Activated CD4-positive, alpha-beta T cell treated with anti-CD3 and anti-CD28 coated beads, Interleukin-2, amount 50 U/mL, for 24 hours (primary cell): ENCODE measurements at places on chromosomes 1 and 21.

DNA sequence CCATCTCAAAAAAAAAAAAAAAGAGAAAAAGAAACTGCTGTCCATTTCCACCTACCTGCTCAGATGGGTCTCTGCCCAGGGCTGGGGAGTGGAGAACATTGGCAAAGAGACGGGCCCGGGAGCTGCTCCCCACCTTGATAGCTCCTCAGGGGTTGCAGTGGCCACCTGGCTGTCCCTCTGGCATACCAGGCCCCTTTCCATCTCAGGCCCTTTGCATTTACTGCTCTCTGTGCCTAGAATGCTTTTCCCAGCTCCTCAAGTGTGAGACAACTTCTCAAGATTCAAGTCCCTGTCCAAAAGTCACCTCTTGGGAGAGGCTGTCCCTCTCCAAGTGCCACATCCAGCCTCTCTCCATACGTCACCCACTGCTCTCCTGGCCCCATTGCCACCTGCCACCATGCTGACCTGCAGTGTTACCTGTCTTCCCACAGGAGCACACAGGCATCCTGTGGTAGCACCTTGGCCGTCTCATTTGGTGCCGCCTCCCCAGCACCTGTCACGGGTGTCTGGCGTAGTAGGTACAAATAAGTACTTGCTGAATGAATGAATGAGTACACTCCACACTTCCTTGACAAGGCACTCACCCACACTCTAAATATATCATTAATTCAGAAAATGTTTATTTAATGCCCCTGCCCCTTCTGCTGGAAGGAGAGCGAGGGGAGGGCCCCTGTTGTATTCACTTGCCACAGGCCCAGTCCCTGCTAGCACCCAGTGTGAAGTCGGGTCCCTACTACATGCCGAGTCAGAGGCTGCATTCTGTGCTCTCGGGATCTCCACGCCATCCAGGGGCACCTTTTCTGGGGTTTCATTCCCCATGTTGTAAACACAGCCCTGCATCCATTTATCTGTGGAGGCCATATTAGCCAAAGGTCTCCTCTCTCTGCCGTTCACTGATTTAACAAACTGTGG, 48.8 kb downstream of the DISP3 start:
- DNase-seq: no peak

DNA sequence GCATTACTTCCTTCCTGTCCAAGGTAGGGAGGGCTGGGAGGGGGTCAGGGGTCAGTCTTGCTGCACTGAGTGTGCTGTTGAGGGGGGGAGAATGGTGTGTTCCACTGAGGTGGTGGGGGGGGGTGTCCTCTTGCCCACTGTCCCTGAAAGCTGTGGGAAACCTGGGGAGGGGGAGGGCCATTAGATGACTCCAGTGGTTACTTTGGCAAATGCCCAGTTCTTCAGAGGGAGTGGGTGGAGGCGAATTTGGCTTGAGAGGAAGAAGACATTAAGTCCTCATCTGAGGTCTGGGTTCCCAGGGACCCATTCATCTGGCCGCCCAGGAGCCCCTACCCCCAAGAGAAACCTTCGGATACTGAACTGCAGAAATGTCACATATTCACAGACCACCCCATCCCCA, 36.2 kb downstream of the MEF2D start:
- DNase-seq: no peak

- DNase-seq: no peak
Measured at GRCh38 chr1:231546693-231547092, 18.2 kb downstream of the TSNAX start.

- no peak for DNase-seq
Measured at GRCh38 chr1:234666761-234667160, 56.8 kb upstream of the IRF2BP2 start.

GRCh38 chr21:41196993-41197392, 29.0 kb downstream of the BACE2 start:
- DNase-seq: no peak

- no peak for DNase-seq
Measured at GRCh38 chr1:31934706-31935629, 3.2 kb downstream of the PTP4A2 start.

DNA sequence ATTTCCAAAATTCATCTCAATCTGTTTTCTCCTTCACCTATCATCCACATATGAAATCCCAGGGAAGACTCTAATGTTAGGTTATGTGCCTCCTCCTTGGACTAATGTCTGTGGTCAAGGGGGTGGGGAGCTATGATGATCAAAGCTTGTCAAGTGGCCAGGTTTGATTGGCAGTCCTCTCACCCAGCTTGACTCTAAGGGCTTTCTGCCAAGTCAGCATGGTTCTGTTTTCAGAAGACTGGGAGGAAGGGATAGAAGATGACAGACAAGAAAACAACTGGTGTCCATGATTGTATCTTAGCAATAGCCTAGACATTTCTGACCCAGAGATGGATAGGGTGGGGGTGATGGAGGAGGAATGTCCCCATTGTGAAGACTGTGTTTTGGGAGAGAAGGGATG, 9.1 kb upstream of the THEM5 start:
- no peak for DNase-seq

DNA sequence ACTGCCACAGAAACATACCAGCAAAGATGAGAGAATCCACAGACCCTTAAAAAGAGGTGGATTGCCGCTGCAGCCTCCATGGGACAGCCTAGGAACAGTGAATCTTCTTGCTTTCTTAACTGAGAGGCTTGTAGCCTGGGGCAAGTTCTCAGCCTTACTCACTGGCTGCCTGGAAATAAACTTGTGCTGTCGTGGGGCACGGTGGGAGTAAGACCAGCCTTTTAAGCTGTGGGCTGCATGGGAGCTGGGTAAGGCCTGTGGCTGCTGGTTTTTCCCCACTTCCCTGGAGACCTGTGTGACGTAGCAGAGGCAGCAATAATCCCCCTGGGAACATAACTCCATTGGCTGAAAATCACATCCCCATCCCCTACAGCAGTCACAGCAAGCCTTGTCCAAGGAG, 30.8 kb downstream of the CD2 start:
- no peak for DNase-seq

DNA sequence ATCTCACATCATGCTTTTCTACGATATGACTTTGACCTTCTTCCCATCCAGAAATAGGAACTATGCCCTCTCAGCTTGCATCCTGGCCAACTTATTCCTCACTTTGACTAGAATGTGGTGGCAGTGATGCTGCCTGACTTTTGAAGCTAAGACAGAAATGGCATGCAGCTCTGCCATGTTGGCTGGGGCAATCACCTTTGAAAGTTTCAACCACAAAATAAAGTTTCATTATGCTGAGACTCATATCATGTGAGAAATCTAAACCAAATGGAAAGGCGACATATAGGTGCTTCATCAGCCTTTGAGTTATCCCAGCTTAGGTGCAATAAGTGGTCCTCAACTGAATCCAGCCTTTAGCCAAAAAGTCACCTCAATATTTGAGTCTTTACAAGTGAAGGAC, 370.0 kb upstream of the CHRM3 start:
- DNase-seq: no peak

DNA sequence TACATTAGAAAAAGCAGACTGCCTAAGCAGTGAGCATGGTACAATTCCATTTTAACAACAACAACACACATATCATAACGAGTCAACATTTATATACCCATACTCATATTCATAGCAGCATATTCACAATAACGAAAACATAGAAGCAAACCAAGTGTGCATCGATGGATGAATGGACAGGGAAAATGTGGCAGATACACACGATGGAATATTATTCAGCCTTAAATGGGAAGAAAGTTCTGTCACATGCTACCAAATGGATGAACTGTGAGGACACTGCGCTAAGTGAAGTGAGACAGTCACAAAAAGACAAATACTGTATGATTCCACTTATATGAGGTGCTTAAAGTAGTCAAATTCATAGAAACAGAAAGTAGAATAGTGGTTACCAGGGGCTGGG, 9.5 kb upstream of the MAN1C1 start:
- DNase-seq: no peak

GRCh38 chr1:6935361-6935883, 150.2 kb downstream of the CAMTA1 start:
- no peak for DNase-seq

DNA sequence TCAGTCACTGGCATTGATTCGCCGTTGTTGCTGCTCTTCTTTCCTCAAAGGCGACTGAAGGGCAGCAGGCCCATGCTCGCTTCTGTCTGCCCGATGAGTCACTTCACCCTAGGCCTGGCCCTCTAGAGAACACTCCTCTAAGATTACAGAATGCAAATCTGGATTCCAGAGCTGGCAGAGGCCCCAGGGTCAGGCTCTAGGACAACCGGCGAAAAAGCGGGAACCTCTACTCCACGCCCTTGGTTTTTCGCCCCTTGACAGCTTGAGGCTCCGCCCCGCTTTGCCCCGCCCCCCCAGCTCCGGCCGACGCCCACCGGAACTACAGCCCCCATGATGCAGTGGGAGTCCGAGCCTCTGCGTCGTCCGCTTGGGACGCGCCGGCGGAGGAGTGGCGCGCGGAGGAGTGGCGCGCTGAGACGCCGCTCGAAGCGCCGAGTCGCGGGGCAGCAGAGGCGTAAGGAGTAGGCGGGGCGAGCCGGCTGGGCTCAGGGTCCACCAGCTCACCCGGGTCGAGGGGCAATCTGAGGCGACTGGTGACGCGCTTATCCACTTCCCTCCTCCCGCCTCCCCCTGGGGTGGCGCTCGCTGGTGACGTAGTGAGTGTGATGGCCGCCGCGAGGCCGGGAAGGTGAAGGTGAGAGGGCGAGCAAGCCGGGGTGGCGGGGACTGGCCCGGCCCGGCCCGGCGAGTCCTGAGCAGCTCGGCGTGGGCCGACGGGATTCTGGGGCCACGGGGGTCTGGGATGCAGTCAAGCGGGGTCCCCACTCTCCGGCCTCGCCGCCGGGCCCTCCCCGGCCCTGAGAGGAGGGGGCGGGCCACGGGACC, at the start of gene MFN2:
TSS of gene MFN2 (plus strand) at position 594 of the 825 bp plus-strand sequence. CDS start 8,725 bp downstream, outside the sequence.
- peak; percentile 82 for DNase-seq
